ENCODE measurements at places on chromosomes 7 and 10.

GRCh38 chr7:38831259-38831996 is 77.6 kb downstream of the VPS41 start:
- DNase-seq, result no peak

- no peak for DNase-seq
Observed at GRCh38 chr10:96716390-96716789, 3.9 kb downstream of the PIK3AP1 start.

DNA sequence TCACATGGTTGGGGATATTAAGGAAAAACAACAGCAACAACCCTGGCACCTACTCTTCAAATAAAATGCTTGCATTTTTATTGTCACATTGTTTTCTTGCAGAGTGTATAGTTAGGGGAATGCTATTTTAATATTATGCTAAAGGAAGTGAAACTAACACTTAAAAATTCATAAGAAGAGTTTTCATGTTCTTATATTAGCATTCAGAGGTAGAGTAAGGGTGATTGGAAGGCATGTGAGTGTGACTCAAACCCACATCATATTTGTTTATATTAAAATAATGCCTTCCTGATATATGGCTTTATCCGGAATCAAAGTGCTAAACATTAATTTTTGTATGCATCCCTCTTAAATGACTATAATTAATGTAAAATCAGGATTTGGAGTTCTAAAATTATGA is 59.8 kb upstream of the TES start:
- DNase-seq, result no peak

DNA sequence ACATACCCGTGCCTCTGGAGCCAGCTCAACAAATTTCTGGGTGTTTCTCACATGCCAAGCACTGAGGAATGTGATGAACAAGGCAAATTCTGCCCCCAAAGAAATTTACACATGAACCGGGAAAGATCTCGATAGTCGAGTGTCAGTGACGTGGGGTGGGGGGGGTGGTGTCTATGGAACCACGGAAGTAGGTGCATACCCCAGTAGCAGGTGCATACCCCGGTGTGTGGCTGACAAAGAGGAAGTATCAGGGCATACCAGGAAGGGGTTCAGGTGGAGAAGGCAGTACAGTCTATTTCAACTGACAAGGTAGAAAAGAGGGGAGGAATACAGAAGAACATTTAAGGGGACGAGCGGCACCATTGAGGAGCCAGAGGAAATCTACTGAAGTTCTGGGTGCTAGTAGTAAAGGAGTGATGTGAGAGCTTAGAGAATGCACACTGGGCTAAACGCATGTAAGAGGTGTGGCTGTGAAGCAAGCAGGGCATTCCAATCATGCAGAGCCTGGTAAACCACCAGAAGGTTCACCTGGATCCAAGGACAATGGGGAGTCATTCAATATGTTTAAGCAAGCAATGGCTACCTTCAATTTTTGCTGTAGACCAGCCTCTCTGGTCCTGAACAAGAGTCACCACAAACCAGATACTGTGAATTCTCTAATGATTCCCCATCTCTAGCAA is 6.2 kb downstream of the CCDC6 start:
- no peak for DNase-seq

GRCh38 chr10:113853578-113854012 is 287 bp downstream of the DCLRE1A start:
- peak; percentile 5 for DNase-seq

DNA sequence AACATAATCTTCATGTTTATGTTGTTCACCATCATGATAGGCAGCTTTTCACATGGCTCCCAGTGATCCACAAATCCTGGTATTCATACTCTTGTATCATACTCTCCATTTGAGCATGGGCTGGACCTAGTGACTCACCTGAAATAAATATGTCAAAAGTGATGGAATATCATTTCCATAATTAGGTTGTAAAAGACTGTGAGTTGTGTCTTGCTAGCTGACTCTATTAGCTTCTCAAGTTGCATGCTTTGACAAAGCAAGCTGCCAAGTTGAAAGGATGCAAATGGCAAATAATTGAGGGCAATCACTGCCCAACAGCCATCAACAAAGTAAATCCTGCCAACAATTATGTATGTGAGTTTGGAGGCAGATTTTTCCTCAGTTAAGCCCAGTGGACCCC is 300.4 kb downstream of the AHR start:
- no peak for DNase-seq

DNA sequence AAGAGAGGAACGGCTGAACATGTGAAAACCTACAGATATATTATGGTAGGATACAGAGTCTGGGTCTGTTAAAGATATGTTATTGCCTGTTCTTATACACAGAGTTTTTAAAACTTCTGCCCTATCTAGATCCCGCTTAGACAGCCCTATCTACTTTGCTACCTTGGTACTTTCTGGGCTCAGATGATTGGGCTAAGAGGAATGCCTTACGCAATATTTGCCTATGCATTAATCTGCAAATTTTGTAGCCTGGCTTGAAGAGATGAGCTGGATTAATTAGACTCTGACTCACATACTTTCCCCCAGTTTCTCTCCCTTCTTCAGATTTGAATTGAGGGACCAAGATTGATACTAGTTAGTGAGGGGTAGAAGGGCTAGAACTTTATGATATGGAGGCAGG is 33.6 kb upstream of the A1CF start:
- no peak for DNase-seq

GRCh38 chr10:31745612-31746376 is 182.8 kb downstream of the ARHGAP12 start:
- no peak for DNase-seq
